Gastroesophageal sphincter (tissue), 4 donors: ENCODE measurements at places on chromosomes 2 and 18.

DNA sequence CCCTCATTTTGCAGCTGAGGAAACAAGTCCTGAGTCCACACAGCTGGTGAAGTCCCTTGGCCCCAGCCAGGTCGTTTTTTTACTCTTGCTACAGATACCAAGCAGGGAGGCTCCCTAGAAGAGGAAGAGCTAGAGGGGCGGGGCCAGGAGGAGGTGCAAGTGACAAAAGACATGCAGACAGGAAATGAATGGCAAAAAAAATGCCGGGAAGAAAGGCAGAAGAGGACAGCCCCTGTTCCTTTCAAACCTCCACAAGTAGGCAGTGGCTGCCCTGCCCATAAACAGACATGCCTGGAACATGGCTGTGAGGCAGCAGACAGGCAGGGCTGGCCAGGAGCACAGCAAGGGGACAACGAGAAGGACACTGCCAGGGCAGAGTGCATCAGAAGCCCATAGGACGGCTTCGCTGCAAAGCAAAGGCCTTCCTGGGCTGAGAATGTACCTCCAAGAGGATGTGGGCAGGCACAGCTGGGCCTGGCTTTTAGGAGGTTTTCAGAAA lies 108.7 kb downstream of the ZBTB7C start:
- H3K4me1 ChIP-seq, result no peaks in the 10 kb centered on the region
- no peaks in the 10 kb centered on the region for H3K36me3 ChIP-seq
- no peak overlapping the region for H3K4me3 ChIP-seq

GRCh38 chr2:111167076-111167862 lies 46.6 kb downstream of the BCL2L11 start:
- H3K27ac ChIP-seq, result no peak overlapping the region
- peaks cover 19% of the 10 kb centered on the region for H3K36me3 ChIP-seq
- ATAC-seq, result no peak
- peaks cover 41% of the 10 kb centered on the region for H3K4me1 ChIP-seq
- no peak overlapping the region for H3K4me3 ChIP-seq
- H3K27me3 ChIP-seq, result no peaks in the 10 kb centered on the region

GRCh38 chr2:152573168-152573567 lies 144.1 kb downstream of the PRPF40A start:
- H3K4me3 ChIP-seq, result no peak overlapping the region
- no peak overlapping the region for H3K27ac ChIP-seq
- H3K36me3 ChIP-seq, result no peaks in the 10 kb centered on the region
- no peaks in the 10 kb centered on the region for H3K4me1 ChIP-seq

GRCh38 chr2:86825693-86826381 lies 35.1 kb upstream of the CD8A start:
- peaks cover 20% of the 10 kb centered on the region for H3K27me3 ChIP-seq
- H3K4me1 ChIP-seq, result no peaks in the 10 kb centered on the region
- no peak overlapping the region for H3K27ac ChIP-seq
- no peak for ATAC-seq
- no peaks in the 10 kb centered on the region for H3K36me3 ChIP-seq

DNA sequence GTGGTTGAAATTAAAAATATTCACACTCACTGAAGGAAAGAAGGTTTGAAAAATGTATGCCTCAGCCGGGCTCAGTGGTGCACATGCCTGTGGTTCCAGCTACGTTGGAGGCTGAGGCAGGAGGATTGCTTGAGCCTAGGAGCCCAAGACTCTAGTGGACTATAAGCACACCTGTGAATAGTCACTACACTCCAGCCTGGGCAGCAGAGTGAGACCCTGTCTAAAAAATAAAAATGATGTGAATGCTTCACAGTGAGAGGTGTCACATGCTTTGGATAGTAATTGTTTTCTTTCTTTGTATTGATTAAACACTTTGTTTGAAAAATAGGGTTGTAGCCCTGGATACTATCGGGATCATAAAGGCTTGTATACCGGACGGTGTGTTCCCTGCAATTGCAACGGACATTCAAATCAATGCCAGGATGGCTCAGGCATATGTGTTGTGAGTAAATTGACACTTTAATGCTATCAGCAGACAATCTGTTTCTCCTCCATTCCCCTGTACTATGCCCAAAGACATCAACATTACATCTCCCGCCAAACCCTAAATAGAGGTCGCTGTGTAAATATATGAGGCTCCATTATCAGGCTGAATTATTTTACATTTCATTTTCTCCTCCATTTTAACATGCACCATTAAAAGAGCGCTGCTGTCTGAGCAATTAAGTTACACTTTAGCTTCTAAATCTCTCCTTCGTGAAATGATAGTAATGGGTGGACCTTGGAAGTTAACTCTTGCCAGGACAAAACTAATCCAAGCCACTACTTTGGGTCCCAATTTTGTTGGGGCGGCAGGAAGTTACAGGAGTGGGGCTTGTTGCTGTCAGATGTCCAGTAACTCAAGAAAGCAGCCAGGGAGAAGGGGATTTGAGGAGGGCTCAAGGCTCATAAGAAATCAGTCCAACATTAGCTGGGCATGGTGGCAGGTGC lies 138.3 kb upstream of the TTC39C start:
- H3K4me1 ChIP-seq, result peaks cover 17% of the 10 kb centered on the region
- H3K27ac ChIP-seq, result no peak overlapping the region
- no peak overlapping the region for H3K4me3 ChIP-seq
- no peak for ATAC-seq
- H3K36me3 ChIP-seq, result peaks cover 35% of the 10 kb centered on the region
- H3K27me3 ChIP-seq, result no peaks in the 10 kb centered on the region

DNA sequence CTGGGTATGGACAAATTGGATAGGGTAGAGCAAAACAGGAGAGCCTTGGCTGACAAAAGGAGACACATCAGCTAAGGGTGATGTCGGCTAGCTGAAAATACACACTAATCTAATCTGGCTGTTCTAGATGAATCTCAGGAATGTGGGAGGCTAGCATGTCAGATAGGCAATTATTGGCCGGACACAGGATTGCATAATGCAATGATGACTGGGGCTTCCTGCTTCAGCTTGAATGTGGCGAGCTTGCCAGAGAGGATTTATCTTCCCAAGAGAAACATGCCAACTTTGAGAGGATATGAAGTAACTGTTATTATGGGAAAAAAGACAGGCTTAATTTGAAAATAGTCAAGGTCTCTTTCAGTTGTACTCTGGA lies 102.4 kb downstream of the TRIB2 start:
- peaks cover 5% of the 10 kb centered on the region for H3K4me1 ChIP-seq
- H3K27ac ChIP-seq, result peak overlapping the region; percentile 78
- peak; percentile 92 for ATAC-seq
- H3K36me3 ChIP-seq, result no peaks in the 10 kb centered on the region

DNA sequence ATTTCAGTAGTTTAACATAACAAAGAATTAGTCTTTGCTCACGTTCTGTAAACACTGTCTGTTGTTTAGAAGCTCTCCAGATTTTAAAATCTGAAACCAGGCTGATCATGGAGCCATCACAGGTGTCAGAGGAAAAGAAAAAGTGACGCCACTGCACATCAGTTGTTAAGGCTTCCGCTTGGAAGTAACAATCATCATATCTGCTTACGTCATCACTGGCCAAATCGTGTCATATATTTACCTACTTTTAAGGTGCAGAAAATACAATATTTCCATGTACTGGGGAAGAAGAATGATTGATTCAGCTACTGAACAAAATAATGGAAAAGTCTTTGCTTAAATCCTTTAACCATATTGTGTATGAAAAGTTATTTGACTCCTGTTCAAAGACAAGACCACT lies 382.6 kb upstream of the MC4R start:
- no peak overlapping the region for H3K27ac ChIP-seq
- H3K4me3 ChIP-seq, result no peak overlapping the region
- H3K36me3 ChIP-seq, result no peaks in the 10 kb centered on the region
- no peaks in the 10 kb centered on the region for H3K4me1 ChIP-seq
- ATAC-seq, result no peak
- H3K27me3 ChIP-seq, result no peaks in the 10 kb centered on the region

DNA sequence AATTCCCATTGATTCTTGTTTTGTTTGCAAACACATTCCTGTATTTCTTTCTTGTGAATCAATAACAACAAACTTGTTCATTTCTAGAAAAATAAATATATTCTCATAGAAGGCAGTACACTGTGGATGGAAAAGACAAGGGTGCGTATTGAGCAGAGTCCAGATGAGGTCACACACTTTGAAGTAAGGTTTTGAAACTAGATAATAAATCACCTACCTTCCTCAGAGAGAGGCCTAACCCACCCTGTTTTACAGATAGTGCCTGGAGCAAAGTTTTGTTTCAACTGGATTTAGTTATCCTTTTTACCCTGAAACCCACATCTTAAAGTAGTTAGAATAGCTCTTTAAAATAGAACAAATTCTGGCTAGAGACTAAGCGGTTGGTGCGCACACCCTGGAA lies 137.1 kb upstream of the PIEZO2 start:
- no peaks in the 10 kb centered on the region for H3K36me3 ChIP-seq
- H3K4me3 ChIP-seq, result no peak overlapping the region
- no peaks in the 10 kb centered on the region for H3K27me3 ChIP-seq
- no peaks in the 10 kb centered on the region for H3K4me1 ChIP-seq
- no peak overlapping the region for H3K27ac ChIP-seq

- H3K4me3 ChIP-seq, result no peak overlapping the region
- peaks cover 4% of the 10 kb centered on the region for H3K4me1 ChIP-seq
- ATAC-seq, result no peak
- no peak overlapping the region for H3K27ac ChIP-seq
These were observed 1.9 kb upstream of the STAT4 start for GRCh38 chr2:191152482-191153240.

DNA sequence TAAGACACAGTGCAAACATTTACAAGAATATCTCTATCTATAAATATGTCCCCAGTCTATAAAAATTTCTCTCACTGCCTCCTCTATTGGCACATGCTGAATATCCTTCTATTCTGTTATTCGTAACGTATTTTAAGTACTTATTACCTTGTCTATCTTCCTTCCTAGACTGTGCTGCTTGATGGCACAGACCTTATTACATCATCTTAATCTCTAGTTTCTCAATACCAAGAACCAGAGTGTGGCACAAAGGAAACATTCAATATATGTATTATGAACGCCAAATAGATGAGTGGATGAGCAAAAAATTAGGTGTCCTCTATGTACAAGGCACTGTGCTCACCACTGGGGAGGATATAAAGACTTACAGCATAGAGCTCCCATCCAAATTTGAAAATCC lies 282.8 kb downstream of the NBAS start:
- no peaks in the 10 kb centered on the region for H3K27me3 ChIP-seq
- no peak overlapping the region for H3K27ac ChIP-seq
- H3K36me3 ChIP-seq, result no peaks in the 10 kb centered on the region
- ATAC-seq, result no peak

- H3K36me3 ChIP-seq, result no peaks in the 10 kb centered on the region
- H3K4me1 ChIP-seq, result no peaks in the 10 kb centered on the region
- ATAC-seq, result no peak
- H3K4me3 ChIP-seq, result no peak overlapping the region
- H3K27ac ChIP-seq, result no peak overlapping the region
- peaks cover 9% of the 10 kb centered on the region for H3K27me3 ChIP-seq
These were observed 352.8 kb downstream of the RNF144A start for GRCh38 chr2:7270011-7270431.

- H3K27ac ChIP-seq, result no peak overlapping the region
- H3K27me3 ChIP-seq, result no peaks in the 10 kb centered on the region
- no peak for ATAC-seq
- H3K36me3 ChIP-seq, result no peaks in the 10 kb centered on the region
- no peak overlapping the region for H3K4me3 ChIP-seq
These were observed 120.4 kb downstream of the PDCL3 start for GRCh38 chr2:100683231-100683630.

DNA sequence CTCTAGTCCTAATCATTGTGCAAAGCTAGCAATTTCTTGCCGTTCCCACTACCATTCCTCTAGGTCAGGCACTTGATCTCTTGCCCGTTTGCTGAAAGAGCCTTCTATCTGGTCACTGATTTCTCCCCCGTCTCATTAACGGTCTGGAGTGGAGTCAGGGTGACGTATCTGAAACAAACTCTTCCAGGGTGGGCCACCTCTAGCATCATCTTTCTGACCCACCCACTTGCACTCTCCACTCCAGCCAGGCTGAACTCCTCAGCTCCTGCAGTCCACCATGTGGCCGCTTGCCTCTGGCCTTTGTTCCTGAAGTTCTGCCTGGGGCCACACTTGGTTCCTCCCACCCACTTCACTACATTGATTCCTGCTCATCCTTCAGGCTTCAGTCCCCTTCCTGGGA lies 13.3 kb downstream of the BCL2 start:
- no peak for ATAC-seq
- no peaks in the 10 kb centered on the region for H3K27me3 ChIP-seq
- no peak overlapping the region for H3K4me3 ChIP-seq
- no peaks in the 10 kb centered on the region for H3K36me3 ChIP-seq
- no peak overlapping the region for H3K27ac ChIP-seq

GRCh38 chr18:46302528-46303485 lies 198.6 kb downstream of the HAUS1 start:
- ATAC-seq, result no peak
- no peak overlapping the region for H3K27ac ChIP-seq
- H3K36me3 ChIP-seq, result no peaks in the 10 kb centered on the region
- H3K4me1 ChIP-seq, result no peaks in the 10 kb centered on the region
- no peak overlapping the region for H3K4me3 ChIP-seq

DNA sequence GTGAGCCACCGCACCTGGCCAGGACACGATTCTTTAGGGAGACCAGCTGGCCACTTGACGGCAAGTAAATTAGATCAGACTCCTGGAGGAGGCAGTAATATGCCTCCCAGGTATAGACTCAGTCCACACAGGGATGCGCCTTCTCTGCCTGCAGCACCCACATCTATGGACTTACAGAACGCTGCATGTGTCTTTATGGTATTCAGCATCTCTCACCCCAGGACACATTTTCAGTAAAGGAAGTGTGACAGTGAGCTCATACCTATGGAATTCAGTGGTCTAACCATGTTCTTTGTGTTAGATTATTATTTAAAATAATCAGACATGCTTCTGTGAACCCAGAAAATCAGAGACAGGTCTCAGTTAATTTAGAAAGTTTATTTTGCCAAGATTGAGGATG lies 5.9 kb upstream of the NARS1 start:
- H3K27ac ChIP-seq, result no peak overlapping the region
- no peaks in the 10 kb centered on the region for H3K27me3 ChIP-seq
- no peak overlapping the region for H3K4me3 ChIP-seq
- H3K36me3 ChIP-seq, result no peaks in the 10 kb centered on the region
- no peak for ATAC-seq
- peaks cover 24% of the 10 kb centered on the region for H3K4me1 ChIP-seq

- no peak for ATAC-seq
- no peaks in the 10 kb centered on the region for H3K4me1 ChIP-seq
- H3K27ac ChIP-seq, result no peak overlapping the region
- H3K4me3 ChIP-seq, result no peak overlapping the region
These were observed 249.3 kb downstream of the CYP26B1 start for GRCh38 chr2:71898375-71898774.

GRCh38 chr2:18514526-18515461 lies 45.7 kb downstream of the RDH14 start:
- H3K36me3 ChIP-seq, result no peaks in the 10 kb centered on the region
- H3K27ac ChIP-seq, result peak overlapping the region; percentile 45
- no peak overlapping the region for H3K4me3 ChIP-seq
- H3K4me1 ChIP-seq, result peaks cover 58% of the 10 kb centered on the region
- ATAC-seq, result no peak
- H3K27me3 ChIP-seq, result no peaks in the 10 kb centered on the region

- no peaks in the 10 kb centered on the region for H3K4me1 ChIP-seq
- H3K27me3 ChIP-seq, result no peaks in the 10 kb centered on the region
- no peak for ATAC-seq
- no peak overlapping the region for H3K4me3 ChIP-seq
- H3K36me3 ChIP-seq, result no peaks in the 10 kb centered on the region
These were observed 93.3 kb downstream of the THSD7B start for GRCh38 chr2:136858656-136859055.
